ENCODE measurements at places on chromosomes 13 and 19.

DNA sequence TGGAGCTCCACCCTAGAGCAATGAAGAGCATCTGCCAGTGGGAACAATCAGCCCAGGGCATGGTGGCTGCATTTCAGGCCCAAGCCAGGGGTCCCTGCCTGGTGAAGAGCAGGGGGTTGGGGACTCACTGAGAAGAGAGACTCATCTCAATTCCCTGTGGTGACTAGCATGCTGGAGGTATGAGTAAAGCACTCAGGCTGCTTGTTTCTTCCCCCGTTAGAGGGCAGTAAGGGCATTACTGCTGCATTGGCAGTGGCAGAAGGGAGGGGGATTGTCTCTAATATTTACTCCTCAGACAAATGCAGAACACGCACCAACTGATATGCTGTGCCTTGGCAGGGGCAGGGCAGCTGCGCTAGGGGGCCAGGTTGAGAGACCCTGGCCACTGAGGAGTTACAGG is 329.1 kb downstream of the SLITRK5 start:
- DNase-seq = no peak

DNA sequence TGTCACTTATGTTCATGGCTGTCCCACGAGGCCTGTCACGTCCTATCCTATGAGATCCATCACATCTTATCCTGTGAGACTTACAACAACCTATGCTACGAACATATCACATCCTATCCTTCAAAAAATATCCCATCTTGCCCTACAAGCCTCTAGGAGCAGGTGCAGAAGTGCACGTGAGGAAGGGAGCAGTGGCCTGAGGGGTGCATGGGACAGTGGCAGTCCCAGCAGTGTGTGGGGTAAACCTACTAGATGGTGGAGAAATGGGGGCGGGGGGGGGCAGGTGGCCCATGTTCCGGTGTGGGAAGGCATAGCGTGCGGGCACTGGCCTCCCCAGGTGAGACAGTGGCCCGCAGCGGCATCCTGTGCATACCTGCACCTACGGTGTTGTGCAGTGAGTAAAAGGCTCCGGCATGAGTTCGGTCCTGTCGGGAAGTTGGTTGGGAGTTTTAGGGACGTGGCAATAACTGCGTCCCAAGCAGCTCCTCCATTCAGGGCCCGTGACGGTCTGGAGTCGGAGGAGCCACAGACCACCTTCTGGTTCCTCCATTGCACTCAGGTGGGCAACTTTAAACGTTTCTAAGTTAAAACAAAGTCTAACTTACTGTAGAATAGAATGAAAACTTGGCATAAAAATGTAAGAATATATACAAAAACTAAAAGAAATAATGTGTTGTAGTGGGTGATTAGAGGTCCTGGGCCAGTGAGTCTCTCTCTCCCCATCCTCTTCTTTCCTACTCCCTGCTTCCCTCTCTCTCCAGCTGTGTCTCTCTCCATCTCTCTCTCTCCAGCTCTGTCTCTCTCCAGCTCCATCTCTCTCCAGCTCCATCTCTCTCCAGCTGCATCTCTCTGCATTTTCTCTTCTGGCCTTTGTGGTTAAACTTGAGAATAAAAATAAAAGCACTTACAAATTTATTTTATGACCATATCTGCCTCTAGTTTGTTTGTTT is 42.1 kb downstream of the ATP11A start:
- no peak for DNase-seq

- DNase-seq = no peak
Measured at GRCh38 chr19:49793561-49793840, 19.6 kb downstream of the FUZ start.

DNA sequence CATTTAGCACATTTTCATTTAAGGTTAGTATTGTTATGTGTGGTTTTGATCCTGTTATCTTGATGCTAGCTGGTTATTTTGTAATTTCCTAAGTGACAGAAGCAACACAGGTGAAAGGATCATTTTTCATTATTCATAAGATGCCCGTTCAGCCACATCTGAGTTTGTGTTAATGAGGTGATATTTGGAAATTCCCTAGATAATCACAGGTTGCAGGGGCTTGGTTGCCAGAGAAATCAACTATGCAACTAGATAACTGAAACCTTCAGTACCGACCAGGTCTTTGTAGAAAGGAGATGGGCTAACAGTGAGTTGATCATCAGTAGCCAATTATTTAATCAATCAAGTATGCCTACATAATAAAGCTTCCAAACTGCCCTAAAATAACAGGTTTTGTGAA is 121.3 kb upstream of the UFM1 start:
- no peak for DNase-seq

- no peak for DNase-seq
Measured at GRCh38 chr19:18513868-18514267, 8.0 kb downstream of the ELL start.

GRCh38 chr13:28865951-28866350 is 45.8 kb downstream of the MTUS2 start:
- no peak for DNase-seq

DNA sequence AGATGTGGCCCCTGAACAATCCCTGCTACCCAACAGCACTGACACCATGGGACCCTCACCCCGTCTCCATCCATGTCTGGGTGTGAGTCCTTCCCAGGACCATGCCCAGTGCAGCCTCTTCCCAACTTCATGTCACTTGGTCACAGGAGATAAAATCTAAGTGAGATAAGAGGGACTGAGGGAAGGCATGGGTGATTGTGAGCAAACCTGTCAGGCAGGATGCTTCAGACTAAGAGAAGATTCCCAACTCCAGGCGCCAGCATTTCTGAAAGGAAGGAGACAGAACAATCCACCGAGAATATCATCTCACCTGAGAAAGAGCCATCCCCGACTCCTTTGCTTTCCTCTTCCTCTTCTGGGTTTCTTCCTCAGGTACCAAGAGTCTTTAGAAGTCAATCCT is 7.5 kb downstream of the ZNF320 start:
- DNase-seq = no peak

DNA sequence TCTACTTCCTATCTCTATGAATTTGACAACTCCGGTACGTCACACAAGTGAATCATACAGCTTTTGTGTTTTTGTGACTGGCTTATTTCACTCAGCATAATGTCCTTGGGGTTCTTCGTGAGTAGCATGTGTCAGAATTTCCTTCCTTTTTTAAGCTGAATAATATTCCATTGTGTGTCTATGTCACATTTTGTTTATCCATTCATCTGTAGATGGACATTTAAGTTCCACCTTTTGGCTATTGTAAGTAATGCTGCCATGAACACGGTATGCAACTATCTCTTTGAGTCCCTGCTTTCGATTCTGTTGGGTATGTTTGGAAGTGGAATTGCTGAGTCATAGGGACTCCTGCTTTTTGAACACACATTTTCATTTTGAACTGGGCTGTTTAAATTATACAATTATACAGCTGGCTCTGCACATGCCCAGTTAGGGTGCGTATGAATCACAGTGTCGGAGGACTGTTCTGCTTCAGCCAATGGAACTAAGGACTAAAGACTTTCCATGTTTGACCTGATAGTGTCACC is 43.0 kb upstream of the C13orf42 start:
- DNase-seq = no peak

- no peak for DNase-seq
Measured at GRCh38 chr19:32357720-32358119, 12.3 kb downstream of the ZNF507 start.

GRCh38 chr13:28347456-28348371 is 147.2 kb downstream of the FLT1 start:
- no peak for DNase-seq

GRCh38 chr19:42113641-42114348 is 18.5 kb downstream of the POU2F2 start:
- no peak for DNase-seq

DNA sequence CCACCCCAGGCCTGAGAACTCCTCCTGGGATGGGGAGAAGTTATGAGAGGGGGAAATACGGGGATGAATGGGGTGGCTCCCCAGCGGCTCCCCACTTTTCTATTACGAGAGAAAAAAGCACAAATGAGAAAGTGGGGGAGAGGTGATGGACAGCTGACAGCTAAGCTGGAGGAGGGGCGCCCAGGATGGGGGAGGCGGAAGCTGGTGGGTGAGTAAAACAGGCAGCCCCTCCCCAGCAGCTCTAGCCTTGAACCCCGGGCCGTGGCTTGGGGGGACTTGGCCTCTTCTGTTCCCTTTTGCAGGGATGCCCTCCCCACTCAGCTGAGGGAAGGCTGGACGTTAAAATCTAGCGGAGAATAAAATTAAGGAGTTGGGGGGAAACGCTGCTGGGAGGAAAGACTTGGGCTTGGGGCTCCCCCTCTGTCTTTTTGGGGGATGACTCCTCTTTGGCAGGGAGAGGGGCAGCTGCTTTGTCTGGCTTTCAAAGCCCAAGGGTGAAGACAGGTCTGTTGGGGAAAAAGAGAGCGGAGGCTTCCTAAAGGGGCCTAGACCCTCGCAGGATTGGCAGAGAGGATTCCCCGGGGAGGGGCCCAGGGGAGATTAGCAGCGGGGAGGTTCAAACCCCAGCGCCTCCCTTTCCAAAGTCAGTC is 1.4 kb upstream of the SAMD1 start:
- no peak for DNase-seq

DNA sequence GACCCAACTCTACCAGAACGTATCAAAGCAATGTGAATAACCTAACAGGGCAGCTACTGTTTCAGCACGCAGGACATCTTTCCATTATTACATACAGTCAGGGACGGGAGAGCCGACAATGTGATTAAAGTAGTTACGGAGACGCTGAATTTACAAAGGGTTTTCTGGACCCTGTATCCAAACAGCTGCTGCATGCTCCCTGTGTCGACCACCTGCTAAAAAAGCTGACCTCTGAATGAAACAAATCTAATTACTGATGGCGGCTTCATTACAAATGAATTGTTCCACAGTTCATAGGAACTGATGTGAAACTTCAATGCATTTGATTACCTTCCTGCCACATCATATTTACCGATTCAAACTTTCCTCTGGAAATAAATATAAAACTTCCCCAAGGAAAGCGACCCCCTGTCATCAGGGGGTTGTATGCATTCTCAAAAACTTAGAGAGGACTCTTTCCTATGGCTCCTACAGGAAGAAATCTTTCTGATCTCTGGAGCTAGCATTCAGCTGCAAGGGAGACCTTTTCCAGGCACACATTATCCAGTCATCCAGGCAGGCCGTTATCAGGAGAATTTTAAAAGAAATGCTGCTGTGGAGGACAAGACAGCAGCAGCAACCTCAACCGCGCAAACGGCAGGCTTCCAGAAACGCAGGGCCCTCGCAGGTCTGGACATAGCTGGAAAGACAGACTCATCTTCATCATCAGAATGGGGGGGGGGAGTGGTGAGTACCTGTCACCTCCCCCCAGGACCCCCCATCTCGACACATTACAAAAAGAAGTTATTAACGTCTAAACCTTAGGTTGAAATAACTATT is 3.1 kb downstream of the EFNB2 start:
- no peak for DNase-seq

DNA sequence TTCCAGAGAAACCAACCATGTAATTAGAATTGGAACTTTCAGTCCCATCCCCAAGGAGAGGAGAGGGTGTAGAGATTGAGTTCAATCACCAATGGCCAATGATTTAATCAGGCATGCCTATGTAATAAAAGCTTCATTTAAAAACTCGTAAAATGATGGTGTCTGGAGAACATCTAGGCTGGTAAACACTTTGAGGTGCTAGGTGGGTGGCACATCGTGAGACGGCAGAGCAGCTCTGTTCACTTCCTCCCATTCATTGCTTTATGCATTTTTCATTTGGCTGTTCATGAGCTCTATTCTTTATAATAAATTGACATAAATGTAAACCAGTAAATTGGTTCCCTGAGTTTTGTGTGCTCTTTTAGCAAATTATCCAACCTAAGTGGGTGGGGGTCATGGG is 90.1 kb downstream of the ELF1 start:
- DNase-seq = no peak

DNA sequence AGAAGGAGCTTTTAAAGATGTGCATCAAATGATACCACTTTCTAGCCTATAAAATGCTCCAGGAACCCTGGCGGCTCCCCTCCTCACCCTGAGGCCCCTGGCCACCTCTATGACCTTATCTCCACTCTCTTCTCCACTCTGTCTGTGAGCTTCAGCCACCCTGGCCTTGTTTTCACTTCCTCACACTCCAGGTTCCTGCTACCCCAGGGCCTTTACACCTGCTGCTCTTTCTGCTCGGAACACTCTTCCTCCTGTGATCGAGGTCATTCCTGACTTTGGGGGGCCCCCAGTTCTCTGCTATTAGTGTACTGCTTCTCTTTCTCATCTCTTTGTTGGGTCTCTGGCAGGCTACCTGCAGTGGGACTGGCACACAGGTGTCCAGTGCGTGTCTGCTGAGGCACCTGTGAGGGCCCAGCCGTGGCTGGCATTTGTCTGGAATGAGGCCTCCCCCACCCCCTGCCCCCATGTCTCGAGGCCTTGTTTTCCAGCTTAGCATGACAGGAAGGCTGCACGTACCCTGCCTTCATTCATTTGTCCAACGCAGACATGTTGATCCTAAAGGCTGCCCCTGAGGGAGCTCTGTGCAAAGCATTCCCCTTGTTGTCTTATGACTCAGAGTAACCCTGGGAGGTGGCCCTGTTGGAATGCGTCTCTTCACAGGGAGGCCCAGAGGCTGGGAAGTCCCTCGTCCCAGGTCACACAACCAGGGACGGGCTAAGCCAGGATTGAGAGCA is 2.3 kb downstream of the DDA1 start:
- no peak for DNase-seq

GRCh38 chr19:34120846-34121639 is 51.3 kb upstream of the LSM14A start:
- peak; percentile 12 for DNase-seq

- DNase-seq = no peak
Measured at GRCh38 chr13:112697756-112698655, 8.2 kb downstream of the ATP11A start.

- no peak for DNase-seq
Measured at GRCh38 chr19:30741566-30741965, 369.4 kb downstream of the ZNF536 start.

DNA sequence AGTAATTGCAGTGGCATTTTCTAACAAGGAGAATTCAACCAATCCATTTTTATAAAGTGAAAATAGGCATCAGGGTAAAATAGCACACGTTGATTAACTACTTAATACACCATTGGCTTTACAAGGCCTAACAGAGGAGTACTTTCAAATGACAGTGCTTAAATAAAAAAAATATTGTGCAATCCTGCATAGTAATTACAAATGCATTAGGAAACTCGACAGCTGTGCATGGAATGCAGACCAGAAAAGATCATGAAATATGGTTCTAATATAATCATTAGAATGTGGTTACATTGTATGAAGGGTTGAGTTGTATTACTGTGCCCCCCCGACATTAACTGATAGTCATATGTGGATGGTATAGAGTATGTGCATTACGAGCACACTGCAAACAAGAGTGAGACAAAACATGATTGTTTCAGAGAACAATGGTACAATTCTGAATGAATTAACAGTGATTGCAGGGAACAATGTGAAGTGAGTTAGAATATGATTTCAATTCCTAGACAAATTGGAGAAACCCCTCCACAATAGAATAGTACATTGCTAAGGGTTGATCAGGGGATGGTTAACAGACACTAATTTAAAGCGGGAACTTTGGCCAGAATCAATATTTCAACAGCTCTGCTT is 270.6 kb downstream of the GPC5 start:
- DNase-seq = no peak

- no peak for DNase-seq
Measured at GRCh38 chr13:45776748-45777147, 74.6 kb downstream of the CBY2 start.
